ENCODE measurements at places on chromosomes 3 and 15.

DNA sequence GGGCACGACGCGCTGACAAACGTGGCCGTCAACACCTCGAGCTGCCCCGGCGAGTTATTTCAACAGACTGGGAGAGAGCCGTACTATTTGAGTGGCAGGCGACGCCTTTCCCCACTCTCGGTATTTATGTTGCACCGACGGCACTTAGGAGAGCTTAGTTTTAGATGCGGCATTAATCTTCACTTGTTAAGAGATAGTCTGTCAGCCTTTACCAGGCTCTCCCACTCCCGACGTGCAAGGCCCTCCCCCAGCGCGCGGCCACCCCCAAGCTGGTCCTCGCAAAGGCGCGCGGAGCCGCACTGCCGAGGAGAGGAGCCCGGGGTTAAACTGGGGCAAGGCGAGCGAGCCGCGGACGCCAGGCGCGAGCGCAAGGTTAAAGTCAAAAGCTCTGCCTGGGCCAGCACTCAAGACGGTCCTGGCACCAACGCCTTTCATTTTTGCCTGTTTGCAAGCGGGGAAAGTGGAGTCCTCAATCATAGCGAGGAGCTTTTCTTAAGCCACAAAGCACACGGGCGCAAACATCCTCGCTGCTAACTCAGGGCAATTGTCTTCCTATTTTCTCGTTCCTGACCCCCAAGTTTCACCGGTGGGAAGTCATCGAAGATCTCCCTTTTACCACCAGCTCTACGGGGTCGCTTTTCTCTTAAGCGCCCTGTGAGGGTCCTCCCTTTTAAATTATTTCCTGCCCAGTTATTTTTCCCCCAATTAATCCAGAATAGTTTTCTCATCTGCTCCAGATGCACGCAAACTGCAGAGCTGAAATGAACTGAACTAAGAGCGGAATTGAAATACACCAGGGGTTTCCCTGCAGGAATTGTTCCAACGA, 86.6 kb downstream of the NR2F2 start:
- no peak for DNase-seq

GRCh38 chr3:140292684-140293083, 357.7 kb downstream of the CLSTN2 start:
- DNase-seq: no peak

- no peak for DNase-seq
Measured at GRCh38 chr15:36389107-36389506, 190.3 kb upstream of the CDIN1 start.

- no peak for DNase-seq
Measured at GRCh38 chr3:112116748-112117186, 16.3 kb downstream of the GCSAM start.

GRCh38 chr3:142072816-142073215, 76.5 kb downstream of the TFDP2 start:
- no peak for DNase-seq

DNA sequence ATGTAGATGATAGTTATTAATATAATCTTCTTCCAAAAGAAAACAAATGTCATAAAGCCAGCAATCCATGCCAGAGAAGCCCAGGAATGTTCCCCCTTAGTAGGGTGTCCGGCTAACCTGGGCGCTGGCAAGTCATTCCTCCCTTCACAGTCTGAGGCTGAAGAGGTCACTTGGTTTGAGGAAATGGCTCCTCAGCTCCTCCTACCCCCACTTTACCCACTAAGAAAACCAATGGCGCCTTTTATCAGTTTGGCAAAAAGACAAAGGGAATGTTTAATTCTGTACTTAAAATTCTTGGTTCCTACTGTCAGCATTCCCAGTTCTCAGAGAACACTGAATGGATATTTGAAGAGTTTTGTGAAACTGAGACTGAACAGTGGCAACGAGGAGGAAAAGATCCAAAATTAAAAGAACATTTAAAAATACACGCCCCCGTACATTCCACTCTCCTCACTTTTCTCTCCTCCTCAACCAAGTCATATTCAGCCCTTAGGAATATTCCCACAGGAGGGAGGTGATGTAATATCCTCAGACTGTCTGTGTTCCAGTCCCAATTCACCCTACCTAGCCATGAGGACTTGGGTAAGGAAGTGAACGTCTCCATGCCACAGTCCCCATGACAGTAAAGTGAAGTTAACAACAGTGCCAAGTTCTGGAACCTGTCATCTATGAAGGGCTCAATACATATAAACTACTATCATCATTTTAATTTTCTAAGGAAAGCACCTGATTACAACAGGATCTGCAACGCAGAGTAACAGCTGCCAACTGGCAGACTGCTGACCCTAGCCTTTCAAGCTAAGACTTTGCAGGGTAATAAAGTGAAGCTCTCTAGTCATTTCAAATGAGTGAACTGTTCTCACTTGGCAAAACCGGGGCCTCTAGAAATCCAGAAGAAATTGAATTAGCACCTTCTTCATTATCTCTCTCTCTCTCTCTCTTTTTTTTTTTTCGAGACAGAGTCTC, 234.5 kb upstream of the ICE2 start:
- no peak for DNase-seq

GRCh38 chr3:32972482-32973146, 21.2 kb downstream of the CCR4 start:
- no peak for DNase-seq

- DNase-seq: no peak
Measured at GRCh38 chr3:13553686-13554085, 4.8 kb downstream of the FBLN2 start.

- DNase-seq: no peak
Measured at GRCh38 chr3:13800064-13800463, 79.8 kb downstream of the WNT7A start.

DNA sequence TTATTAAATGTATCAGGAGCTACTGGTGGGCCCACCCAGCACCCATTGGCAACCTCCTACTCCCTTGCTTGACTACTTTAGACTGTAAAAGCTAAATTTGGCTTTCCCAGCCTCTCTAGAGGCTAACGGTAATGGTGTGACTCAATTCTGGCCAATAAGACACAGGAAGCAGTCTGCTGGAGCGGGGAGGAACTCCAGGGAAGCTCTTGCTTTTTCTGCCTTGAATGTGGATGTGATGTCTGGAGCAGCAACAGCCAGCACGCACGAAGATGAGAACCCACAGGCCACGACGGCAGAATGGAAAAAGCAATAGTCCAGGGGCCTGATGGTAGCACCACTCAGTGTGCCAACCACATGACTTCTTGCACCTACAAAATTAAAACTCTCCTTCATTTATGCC, 39.9 kb downstream of the RAB6B start:
- DNase-seq: no peak

DNA sequence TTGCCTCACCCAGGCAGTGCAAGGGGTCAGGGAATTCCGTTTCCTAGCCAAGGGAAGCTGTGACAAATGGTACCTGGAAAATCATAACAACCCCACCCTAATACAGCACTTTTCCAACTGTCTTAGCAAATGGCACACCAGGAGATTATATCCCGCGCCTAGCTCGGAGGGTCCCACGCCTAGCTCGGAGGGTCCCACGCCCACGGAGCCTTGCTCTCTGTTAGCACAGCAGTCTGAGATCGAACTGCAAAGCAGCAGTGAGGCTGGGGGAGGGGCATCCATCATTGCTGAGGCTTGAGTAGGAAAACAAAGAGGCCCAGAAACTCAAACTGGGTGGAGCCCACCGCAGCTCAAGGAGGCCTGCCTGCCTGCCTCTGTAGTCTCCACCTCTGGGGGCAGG, 208.1 kb downstream of the FHIT start:
- DNase-seq: no peak

DNA sequence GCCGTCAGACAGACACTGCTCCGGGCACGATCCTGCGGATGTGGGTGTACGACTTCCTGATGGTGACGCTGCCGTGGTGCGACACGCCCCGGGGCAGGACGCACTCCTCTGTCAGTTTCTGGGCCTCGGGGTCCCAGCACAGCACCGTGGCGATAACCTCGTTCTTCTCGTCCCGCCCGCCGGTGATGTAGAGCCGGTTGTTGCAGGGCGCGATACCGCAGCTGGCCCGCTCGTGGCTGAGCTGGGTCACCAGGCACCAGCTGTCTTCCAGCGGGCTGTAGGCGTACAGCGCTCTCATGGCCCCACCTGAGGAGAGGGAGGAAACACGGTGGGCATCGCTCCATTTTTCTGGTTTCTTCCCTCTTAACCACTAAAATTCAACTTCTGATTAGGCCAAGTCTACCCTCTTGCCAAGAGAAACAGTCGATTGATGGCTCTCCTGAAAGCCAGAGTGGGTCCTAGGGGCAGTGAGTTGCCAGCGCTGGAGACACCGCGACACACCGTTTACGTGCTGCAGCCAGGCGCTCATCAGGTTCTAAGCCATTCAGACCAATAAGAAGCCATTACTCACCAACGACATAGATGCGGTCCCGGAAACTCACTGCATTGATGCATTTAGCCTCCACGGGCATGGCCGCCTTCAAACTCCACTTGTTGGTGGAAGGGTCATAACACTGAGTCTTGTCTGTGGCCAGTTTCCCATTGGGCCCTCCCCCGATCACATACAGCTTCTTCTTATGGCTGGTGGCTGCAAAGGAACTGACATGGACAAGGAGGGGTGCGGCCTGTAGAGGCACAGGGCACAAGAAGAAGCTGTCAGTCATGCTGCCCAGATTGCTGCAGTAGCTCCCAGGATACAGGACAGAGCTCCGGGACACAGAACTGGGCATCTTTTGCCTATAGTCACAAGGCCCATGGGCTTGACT, 63.3 kb downstream of the KLHL6 start:
- DNase-seq: no peak

GRCh38 chr3:159586571-159587202, 401.9 kb upstream of the IL12A start:
- no peak for DNase-seq

- DNase-seq: no peak
Measured at GRCh38 chr3:141710888-141711616, 27.0 kb upstream of the RNF7 start.

DNA sequence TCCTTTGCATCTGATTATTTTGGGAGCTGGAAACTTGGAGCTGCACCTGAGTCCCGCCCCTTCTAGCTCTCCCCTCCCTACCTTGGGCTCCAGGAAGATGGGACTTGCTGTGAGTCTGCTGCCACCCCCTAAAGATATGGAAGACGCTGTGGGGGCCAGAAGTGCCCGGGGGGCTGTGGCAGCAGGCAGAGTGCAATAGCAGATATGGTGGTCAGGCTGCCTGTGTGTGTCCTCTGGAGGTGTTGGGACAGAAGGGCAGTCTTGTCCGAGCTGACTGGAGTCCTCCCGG, 485 bp downstream of the PAK6 start:
- no peak for DNase-seq
